ENCODE measurements at places on chromosomes 16 and 17.

GRCh38 chr16:17301593-17302135 is 169.1 kb downstream of the XYLT1 start:
- DNase-seq = no peak

DNA sequence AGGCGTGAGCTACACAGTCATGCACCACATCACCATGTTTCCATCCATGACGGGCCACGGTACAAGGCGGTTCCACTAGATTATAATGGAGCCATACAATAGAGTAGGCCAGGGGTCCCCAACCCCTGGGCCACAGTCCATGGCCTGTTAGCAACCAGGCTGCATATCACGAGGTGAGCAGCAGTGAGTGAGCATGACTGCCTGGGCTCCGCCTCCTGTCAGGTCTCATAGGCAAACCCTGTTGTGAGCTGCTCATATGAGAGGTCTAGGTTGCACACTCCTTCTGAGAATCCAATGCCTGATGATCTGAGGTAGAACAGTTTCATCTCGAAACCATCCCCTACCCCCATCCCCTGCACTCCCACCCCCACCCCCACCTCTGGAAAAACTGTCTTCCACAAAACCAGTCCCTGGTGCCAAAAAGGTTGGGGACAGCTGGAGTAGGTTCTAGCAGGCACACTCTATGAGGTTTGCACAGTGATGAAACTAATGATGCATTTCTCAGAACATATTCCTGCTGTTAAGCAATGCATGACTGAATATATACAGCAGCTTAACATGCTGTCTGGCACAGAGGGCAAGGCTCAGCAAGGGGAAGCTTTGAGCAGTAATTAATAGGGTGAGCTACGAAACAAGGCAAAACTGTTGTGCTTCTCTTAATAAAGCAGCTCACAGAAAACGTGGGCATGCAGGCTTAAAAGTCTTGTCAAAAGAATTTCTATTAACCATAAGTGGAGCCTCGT is 108.0 kb downstream of the VPS53 start:
- DNase-seq = no peak

- no peak for DNase-seq
These were observed 9.9 kb upstream of the EMP2 start for GRCh38 chr16:10590342-10590741.

GRCh38 chr16:82081264-82081663 is 46.2 kb downstream of the HSD17B2 start:
- no peak for DNase-seq

- no peak for DNase-seq
These were observed 20.4 kb downstream of the NFE2L1 start for GRCh38 chr17:48068491-48068961.

- no peak for DNase-seq
These were observed 27.4 kb upstream of the SPNS3 start for GRCh38 chr17:4406386-4406785.

- DNase-seq = no peak
These were observed 1.6 kb downstream of the TPPP3 start for GRCh38 chr16:67391424-67392300.

- DNase-seq = no peak
These were observed 52.5 kb downstream of the NACA2 start for GRCh38 chr17:61538480-61538879.

DNA sequence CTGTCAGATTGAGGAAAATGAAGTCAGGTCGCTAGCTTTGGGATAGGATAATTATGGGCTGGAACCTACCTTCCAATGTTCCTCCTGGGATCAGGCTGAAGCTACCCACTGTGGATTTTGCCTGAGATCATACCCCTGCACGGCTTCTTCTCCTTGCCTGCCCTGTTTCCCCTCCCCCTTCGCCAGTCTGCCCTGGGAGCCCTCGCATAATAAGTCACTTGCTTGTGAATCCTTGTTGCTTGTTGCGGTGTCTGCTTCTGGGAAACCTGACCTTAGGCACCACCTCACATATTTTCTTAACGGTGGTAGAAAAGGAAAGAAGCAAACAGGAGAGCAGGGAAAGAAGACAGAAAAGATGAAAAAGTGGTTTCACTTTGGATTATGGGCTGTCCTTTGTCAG is 13.3 kb upstream of the PMP22 start:
- DNase-seq = no peak

GRCh38 chr16:46638947-46639925 is 18.1 kb upstream of the SHCBP1 start:
- no peak for DNase-seq

DNA sequence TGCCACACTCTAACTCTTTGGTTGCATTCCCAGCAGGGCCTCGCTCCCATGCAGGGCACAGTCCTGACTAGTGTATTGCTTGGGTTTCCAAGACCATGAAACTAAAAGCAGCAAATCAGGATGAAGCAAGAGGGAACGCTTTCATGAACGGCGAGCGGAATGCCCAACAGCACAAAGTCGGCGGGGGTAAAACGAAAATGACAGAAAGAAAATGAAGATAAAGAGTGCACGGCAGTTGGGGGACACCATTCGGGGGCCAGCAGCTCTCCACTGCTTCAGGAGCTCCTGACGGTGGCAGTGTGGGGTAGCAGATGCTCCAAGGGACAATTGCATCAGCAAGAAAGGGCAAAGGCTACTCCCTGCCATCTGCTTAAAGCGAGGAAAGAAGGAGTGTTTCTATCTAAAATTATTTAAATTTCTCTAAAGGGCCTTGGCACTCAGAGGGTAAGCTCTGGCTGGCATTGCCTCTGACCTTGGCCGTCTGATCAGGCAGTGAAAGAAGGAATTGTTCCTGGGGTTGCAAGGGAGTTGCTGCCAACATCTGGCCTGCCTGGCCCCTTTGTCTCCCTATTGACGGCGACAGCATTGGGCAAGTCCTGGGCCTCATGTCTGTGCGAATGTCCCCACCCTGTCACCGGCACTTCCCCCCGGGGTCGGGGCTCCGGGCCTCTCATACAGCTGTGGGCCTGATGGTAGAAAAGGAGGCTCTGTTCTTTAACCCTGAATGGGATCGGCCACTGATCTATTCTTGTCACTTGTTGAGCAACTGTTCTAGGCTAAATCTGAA is 138.2 kb downstream of the CMIP start:
- no peak for DNase-seq

DNA sequence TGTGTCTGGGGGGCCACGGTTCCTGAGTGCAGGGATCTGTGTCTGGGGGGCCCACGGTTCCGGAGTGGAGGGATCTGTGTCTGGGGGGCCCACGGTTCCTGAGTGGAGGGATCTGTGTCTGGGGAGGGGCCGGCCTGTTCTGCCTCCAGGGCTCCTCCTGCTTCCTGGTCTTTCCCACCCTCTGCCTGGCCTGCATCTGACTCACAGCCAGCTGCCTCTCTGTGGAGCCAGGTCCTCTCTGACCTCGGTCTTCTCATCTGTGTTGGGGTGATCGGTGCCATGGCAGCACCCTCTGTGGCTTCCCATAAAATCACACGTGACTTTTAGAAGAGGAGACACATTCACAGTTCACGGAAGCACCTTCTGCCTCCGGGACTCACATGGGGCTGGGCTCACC is 50.3 kb downstream of the ZFPM1 start:
- no peak for DNase-seq

- DNase-seq = no peak
These were observed 67.4 kb downstream of the CYB561 start for GRCh38 chr17:63378411-63379375.

DNA sequence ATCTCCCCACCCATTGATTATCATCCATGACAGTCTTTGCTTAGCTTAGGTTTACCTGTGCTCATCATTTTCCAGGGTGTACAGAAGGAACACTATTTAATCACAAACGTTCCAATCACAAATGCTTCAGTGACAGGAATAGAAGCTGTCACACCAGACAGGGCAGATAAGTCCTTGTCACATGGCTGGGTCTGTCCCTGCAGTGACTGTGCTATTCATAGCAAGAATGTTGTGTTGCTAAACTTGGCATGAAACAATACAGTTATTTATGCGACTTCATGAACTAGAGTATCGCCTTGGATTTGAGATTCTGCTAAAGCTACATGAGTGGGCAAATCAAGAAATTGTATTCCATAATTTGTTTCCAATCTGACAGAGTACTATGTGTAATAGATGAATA is 108.4 kb downstream of the CDH13 start:
- DNase-seq = no peak

DNA sequence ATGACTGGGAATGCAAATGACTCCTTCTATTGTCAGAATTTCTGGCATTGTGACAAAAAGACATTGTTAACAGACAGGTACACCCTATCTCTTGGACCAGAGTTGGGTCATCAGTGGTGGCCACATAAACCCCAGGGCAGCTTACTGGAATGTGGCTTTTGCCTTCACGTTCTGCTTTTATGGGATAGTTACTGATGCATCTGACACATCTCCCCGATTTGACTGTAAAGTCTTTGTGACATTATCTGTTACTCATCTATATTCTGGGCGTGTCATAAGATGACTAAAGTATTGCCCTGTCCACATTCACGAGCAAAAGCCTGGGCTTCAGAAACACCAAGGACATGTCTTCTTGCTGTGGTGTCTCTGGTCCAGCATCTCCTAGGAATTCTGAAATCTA is 18.7 kb upstream of the AQP8 start:
- DNase-seq = no peak

- no peak for DNase-seq
These were observed 63.7 kb downstream of the SPAG9 start for GRCh38 chr17:51056813-51057510.

DNA sequence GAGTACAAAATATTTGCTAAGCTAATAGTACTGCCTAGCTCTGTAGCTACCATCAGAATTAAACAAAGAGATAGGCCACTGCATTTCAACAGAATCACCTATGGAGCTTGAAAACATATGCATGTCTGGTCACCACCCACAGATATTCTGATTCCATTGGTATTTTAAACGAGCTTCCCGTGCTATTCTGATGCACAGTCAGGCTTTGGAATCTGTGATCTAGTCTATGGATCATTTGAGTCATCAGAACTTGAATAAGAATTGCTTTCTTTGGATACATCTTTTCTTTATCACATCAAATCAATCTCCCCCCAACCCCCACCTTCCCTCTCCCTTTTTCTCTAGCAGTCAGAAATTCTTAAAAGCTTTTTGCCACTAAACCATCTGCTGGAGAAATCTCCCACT is 124.7 kb downstream of the NPIPB5 start:
- no peak for DNase-seq
